ENCODE measurements at places on chromosomes 5 and 9. TPM values are rescaled to one million over a fixed set of nuclear protein-coding genes. Genes with fewer than 3 reads are reported as not detected.
A peak's percentile ranks its signal among the peaks of the same experiment; 100 is the strongest.

PCDHGA10 gene
- total RNA-seq = 5.7 TPM

DNA sequence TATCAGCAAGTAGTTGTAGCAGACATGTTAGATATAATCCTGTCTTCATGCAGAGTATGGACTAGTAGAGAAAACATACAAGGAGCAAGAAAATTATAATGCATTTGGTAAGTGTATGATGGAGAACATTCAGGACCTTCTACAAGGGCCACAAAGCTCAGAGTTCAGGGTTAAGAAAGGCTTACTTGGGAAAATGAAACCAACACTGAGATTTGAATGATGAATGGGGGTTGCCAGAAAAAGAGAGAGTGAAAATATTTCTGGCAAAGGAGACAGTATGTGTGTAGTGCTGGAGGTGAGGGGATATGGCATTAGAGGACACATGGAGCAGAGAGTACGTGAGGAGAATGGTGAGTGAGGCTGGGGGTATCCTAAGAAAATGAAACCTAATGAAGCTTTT lies 169.8 kb upstream of the STK32A start:
- DNase-seq = no peak
- no peak overlapping the region for H3K4me3 ChIP-seq
- H3K27ac ChIP-seq = no peak overlapping the region
- no peaks in the 10 kb centered on the region for H3K27me3 ChIP-seq

GRCh38 chr5:39779831-39780230 lies 355.1 kb upstream of the DAB2 start:
- H3K4me1 ChIP-seq = peaks cover 5% of the 10 kb centered on the region
- H3K4me3 ChIP-seq = no peak overlapping the region
- no peak overlapping the region for H3K27ac ChIP-seq

DNA sequence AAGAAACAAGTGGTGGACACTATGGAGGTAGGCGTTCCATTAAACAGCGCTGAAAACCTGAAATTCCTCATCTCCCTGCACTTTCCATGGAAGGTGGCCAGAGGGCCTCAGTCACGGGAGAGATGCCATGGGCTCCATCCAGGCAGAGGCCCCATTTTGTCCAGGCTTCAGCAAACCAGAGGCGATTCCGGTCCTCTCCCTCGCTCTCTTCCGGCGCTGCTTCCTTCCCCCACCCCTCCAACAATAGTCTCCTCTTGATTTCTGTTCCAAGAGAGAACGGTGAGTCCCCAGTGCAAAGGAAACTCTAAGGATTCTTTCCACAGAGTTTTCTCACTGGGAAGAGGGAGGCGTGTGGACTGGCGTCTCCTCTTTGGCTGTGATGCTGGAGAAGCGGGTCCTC lies 7.5 kb downstream of the ZNF366 start:
- H3K36me3 ChIP-seq = no peaks in the 10 kb centered on the region
- no peaks in the 10 kb centered on the region for H3K27me3 ChIP-seq
- peak overlapping the region; percentile 38 for H3K27ac ChIP-seq
- H3K4me3 ChIP-seq = no peak overlapping the region

DNA sequence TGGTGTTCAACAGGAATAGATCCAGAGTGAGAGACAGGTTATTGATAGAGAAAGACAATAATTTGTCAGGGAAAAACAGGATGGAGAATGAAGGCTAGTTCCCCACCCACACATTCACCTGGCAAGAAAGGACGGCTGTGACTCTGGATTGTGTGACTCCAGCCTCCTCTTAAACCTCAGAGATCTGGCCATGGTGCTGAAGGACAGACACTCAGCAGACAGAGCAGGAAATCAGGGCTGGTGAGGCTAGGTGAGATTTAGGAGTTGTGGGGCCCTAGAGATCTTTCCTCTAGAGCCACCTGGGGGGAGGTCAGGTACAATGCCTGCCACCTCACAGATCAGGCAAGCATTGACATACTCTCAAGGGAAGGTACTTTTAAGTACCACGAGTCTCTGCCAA lies 15.2 kb downstream of the OR1B1 start:
- H3K4me3 ChIP-seq = no peak overlapping the region
- H3K27ac ChIP-seq = no peak overlapping the region
- peak; percentile 5 for DNase-seq

FNBP1 gene
- 94.3 TPM for total RNA-seq

PIP5KL1 gene
- 4.9 TPM for total RNA-seq

DNA sequence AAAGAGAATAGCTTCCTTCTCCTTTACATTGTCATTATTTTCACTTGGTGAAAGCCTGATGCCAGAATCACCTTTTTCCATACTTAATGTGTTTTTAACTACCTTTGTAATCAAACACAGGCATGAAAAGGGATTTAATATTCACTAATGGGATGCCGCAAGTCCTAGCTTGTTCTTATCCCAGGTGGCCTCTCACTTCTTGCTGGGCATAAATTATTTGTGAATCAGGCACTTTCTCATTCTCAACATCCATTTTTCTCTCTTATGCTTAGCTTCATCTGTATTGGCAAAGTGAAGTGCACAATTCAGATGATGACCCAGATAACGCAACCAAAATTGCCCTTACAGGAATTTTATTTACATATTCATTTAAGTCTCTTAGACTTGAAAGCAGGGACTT lies 10.9 kb downstream of the ACTL7B start:
- H3K27me3 ChIP-seq = no peaks in the 10 kb centered on the region
- H3K27ac ChIP-seq = no peak overlapping the region
- no peaks in the 10 kb centered on the region for H3K4me1 ChIP-seq
- no peaks in the 10 kb centered on the region for H3K36me3 ChIP-seq

PFN3 gene
- not detected for total RNA-seq

DNA sequence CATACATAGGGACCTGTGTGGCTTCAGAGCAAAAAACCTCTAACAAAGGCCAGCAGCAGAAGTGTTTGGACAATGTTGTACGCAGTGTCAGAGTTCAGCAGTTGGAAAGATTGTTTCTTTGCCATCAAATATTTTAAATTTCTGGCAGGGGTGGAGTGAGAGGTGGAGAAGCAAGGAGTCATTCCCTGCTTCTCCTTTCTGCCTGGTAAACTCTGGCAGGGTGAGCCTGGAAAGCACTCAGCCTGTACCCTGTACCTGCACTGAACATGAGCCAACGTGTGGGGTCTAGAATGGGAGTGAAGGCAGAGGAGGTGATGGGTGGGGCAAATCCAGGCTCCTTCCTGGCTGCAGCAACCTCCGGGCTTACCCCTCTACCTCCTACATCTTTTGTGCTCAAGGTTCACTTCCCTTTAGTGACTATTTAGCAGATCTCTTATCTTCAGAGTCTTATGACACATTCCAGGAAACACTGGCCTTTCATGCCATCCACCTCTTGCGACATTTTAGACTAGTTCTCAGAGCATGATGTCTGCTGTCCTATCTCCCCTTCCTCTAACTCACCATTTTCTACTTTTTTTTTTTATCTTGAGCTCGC lies 445.0 kb upstream of the PIK3R1 start:
- no peak overlapping the region for H3K4me3 ChIP-seq
- no peaks in the 10 kb centered on the region for H3K36me3 ChIP-seq
- H3K27ac ChIP-seq = no peak overlapping the region
- no peaks in the 10 kb centered on the region for H3K4me1 ChIP-seq

DNAH5 gene
- 29.7 TPM for total RNA-seq

DNA sequence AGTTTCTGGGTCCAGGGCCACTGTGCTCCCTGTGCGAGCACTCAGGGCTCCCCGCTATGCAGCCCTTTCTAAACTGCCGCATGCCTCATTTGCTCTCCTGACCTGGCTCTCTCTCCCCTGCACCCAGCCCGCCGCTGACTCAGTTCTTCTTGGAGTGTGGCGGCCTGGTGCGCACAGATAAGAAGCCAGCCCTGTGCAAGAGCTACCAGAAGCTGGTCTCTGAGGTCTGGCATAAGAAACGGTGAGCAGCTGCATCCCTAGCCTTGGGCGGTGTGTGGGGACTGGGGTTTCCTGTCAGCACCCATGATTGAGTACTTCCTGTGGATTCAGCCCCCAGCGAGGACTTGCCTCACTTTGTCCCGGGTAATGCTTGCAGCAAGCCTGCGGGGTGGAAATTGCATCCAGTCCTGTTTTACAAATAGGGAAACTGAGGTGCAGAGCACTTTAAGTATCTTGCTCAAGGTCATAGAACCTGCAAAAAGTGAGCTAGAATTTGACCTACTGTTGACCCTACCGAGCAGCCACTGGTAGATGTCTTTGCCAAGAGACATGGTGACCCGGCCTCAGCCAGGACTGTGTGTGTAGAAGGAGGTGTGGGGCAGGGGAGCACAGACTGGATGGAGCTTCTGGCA lies 27.9 kb downstream of the USP20 start:
- peak; percentile 11 for DNase-seq
- H3K36me3 ChIP-seq = peaks cover 26% of the 10 kb centered on the region
- H3K27ac ChIP-seq = no peak overlapping the region
- H3K4me3 ChIP-seq = peak overlapping the region; percentile 8
- no peaks in the 10 kb centered on the region for H3K4me1 ChIP-seq

VDAC1 gene
- total RNA-seq = 109 TPM

PCDHB14 gene
- 10.6 TPM for total RNA-seq

DNA sequence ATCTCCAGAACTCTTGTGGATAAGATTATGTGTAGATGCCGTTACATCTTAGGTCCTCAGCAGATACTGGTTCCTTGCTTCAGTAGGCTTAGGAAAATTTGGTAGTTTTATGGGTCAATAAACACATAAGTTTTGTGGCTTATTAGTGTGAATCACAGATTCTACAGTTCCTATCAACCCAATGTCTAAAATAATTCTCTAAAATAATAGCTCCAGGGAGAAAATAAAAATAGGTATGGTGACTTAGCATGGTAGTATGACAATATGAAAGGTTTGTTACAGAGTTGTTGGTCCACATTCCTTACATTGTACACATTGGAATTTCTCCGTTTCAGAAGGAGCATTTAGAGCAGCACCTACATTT lies 91.7 kb downstream of the AOPEP start:
- peak; percentile 67 for DNase-seq
- no peak overlapping the region for H3K4me3 ChIP-seq
- peaks cover 22% of the 10 kb centered on the region for H3K4me1 ChIP-seq
- H3K27ac ChIP-seq = no peak overlapping the region
- H3K27me3 ChIP-seq = no peaks in the 10 kb centered on the region

DNA sequence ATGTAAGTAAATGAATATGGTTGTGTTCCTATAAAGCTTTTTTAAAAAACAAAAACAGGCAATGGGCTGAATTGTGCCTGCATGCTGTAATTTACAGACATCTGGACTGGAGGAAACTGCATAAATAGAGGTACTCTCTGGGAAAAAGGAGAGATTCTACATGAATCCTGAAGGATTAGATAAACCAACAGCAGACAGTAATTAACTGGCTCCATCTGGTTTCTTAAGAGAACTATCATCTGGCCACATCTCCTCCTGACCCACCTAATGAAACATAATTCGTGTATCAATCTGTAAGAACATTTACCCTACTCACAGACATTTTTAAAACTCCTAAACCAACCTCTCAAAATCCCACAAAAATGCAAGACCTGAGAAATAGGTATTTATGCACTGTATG lies 528.1 kb upstream of the ST8SIA4 start:
- no peaks in the 10 kb centered on the region for H3K4me1 ChIP-seq
- H3K4me3 ChIP-seq = no peak overlapping the region
- H3K27me3 ChIP-seq = no peaks in the 10 kb centered on the region
- H3K27ac ChIP-seq = no peak overlapping the region

GRCh38 chr5:174293006-174293405 lies 247.5 kb downstream of the NSG2 start:
- no peaks in the 10 kb centered on the region for H3K4me1 ChIP-seq
- H3K4me3 ChIP-seq = no peak overlapping the region
- H3K27ac ChIP-seq = no peak overlapping the region
- DNase-seq = no peak
- no peaks in the 10 kb centered on the region for H3K36me3 ChIP-seq

DNA sequence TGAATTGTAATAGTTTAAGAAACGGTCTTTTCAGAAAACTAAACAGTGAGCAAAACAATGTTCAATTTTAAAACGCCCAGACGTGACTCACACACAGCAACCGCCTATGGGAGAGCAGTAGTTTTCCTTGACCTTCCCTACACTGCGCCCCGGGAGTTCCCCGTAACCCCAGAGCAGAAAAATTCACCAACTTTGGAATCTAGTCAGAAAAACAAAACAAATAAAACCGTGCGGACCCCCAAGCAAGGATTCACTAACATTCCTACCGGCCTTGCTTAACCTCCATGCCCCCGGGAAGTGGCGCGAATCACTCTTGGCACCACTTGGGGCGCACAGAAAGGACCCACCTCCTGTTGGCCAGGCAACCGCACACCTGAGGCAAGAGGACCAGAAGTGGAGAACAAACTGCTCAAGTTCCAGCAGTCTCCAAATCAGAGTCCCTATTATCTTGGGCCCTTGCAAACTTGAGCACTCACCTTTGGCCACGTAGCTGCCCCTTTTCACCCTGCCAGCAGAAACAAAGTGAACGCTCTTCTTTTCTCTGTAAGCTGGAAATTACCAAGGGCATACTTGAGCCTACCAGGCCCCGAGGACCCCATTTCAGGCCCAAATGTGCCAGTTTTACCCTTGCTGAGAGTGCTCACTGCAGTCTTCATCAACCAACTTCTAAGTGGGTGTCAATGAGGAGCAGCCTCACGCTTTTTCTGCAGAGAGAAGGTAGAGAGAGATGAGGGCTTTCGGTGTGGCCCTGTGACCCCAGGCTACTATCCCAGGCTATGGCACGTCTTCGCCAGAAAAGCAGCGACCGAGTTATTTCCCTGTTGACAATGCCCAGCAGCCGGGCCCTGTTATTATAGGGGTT lies 189.7 kb downstream of the MEF2C start:
- no peak overlapping the region for H3K4me3 ChIP-seq
- DNase-seq = no peak
- H3K27me3 ChIP-seq = peaks cover 3% of the 10 kb centered on the region
- no peak overlapping the region for H3K27ac ChIP-seq
- no peaks in the 10 kb centered on the region for H3K36me3 ChIP-seq

GIN1 gene
- 12.6 TPM for total RNA-seq

DNA sequence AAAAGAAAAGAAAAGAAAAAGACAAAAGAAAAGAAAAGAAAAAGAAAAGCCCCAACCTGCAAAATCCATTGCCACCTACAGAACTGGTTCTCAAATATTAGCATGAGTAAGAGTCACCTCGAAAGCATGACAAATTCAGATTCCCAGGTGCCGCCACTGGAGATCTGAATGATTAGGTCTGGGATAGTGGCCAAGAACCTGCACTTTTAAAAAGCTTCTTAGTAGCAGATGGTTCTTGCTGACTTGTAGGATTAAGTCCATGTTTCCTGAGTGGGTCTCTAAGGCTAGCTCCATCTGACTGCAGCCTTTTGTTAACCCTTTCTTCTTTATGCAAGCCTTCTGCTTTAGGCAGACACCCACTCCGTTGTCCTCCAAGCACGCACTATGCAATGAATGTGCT lies 178.5 kb upstream of the CDH18 start:
- H3K27ac ChIP-seq = no peak overlapping the region
- H3K4me1 ChIP-seq = no peaks in the 10 kb centered on the region
- no peaks in the 10 kb centered on the region for H3K27me3 ChIP-seq

DNA sequence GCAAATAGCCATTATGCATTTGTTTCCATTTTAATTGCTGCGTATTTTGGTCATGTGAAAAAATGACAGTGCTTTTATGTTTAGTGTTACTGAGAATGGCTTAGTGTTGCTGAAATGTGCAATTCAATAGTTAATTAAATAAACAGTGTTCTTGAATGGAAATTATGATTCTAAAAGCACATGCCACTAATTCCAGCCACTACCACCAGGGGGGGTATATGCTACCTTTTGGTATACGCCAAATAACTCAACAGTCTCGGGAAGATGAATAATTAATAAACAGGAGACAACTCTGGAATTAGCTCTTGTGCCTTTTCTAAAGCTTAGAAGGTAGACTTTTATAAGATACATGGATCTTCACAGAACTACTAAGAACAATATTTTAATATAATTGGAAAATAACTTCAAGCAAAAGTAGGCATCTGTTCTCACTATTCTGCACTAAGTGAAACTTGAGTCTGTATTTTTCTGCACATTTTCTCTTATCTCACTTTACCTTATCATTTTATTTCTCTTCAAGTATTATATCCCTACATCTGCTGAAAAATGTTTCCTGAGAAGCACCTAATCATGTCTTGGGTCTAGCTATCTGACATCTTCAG lies 83.5 kb upstream of the MINAR2 start:
- H3K36me3 ChIP-seq = no peaks in the 10 kb centered on the region
- DNase-seq = peak; percentile 56
- H3K27me3 ChIP-seq = no peaks in the 10 kb centered on the region

ANKRD34B gene
- total RNA-seq = not detected
